ENCODE measurements at places on chromosomes 1 and 21.

DNA sequence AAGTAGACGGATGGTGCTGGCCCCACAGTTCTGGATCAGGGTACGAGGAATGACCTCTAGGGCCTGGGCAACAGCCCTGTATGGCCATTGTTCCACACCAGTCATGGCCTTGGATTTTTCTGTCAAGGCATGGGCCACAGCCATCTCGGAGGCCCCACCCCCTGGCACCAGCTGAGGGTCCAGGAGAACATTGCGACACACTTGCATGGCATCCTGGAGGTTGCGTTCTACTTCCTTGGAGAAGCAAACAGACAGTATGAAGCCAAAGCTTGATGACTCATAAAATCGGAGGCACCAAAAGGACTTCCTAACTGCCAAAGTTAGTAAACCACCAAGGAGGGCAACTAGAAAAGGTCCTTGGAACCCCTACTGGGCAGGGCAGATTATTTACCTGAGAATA lies 11.9 kb upstream of the VHLL start:
- DNase-seq = no peak

GRCh38 chr1:39148942-39149341 lies 55.6 kb upstream of the MACF1 start:
- no peak for DNase-seq

DNA sequence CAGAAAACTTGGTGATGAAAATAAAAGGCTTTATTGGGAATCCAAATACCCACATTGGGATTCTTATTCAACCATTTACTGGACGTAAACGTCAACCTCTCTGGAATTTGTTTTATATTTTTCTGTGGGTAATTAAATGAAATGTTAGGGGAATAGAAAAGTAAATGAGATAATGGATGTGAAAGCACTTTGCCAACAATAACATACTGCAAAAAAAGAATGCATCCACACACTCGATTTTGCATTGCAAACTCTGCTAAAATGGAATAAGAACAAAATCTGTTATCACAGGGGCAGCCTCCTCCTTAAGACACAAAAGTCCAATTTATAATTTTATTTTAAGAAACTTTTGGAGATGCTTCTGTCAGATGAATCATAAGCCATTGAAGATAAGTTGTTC lies 88.4 kb downstream of the ERG start:
- no peak for DNase-seq

DNA sequence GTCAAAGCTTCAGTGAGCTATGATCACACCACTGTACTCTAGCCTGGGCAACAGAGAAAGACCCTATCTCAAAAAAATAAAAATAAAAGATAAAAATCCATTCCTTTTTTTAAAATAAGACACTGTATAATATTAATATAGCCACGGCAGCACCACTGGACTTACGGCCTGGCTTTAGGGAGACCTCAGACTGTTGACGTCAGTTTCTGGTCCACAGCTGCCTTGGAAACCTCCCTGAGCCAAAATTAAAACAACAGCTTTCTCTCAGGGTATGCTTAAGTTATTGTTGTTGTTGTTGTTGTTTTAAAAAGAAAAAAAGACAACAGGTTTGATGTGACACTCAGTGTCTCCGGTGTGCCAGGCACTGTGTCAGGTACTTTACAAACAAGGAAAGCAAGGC lies 42.0 kb downstream of the CAPZB start:
- DNase-seq = no peak

GRCh38 chr1:56803561-56804156 lies 15.5 kb downstream of the FYB2 start:
- DNase-seq = no peak

- no peak for DNase-seq
These were observed 121.1 kb downstream of the EVI5 start for GRCh38 chr1:92663775-92664174.

- no peak for DNase-seq
These were observed 130.4 kb upstream of the F3 start for GRCh38 chr1:94672001-94672400.

DNA sequence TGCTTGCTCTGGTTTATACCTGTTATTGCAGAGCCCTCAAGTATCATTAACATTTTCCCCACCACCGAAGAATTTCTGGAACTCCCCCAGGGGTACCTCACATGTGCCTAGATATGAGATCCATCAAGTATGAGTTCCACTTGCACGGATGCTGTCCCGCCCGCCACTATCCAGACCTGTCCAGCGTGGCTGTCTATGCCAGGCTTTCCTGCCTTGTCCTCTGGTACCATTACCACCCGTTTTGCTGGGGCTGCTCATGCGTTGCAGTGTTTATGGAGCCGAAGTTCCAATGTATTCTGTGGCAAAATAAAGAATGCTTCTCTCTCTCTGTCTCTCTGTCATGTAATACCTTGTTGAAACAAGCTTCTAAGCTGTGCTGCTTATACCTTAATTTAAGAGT lies 543.5 kb upstream of the PTBP2 start:
- no peak for DNase-seq

GRCh38 chr1:203462878-203463277 lies 12.7 kb upstream of the PRELP start:
- no peak for DNase-seq

All from GM06990 (cell line).